G401 (cell line): ENCODE measurements at places on chromosomes 11 and 22.

- DNase-seq, result no peak
Observed at GRCh38 chr11:23789938-23790371, 706.9 kb upstream of the LUZP2 start.

DNA sequence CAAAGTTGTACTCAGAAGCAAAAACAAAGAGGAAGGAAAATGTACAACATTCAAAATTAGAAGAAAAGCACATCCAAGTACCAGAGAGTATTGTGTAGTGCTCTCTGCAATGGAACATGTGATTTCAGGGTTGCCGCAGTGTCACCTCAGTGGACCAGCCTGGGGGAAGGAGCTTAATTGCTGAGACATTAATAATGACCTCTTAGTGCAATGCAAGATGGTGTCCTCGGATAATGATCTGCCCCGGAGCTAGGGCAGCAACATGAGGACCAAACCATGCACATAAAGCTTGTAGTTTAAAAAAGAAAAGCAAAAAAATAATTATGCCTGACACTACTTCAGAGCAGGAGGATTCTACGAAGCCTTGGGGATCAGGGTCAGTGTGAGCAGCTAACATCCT lies 11.3 kb upstream of the JHY start:
- no peak for DNase-seq

- DNase-seq, result no peak
Observed at GRCh38 chr11:131637469-131638175, 267.2 kb downstream of the NTM start.

GRCh38 chr11:66048547-66049323 lies at the start of gene GAL3ST3:
GAL3ST3 (minus strand) TSS chr11:66049161; CDS start chr11:66045415, 3,746 bp downstream.
- peak; percentile 30 for DNase-seq

DNA sequence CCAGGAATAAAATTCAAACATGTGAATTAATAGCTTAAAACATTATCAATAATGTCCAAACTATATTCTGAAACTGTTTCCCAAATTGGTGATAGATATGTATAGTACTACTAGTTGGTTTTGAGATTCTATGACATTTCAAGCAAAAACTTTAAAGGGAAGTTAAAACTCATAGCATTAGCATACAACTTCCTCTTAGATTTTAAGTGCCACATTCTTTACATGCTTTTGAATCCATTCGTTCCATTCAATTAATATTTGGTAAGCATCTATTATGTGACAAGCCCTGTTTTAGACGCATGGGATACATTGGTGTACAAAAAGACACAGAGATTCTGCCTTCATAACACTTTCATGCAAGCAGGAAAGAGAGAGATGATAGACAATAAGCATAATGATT lies 8.9 kb downstream of the PATL1 start:
- no peak for DNase-seq

- DNase-seq, result no peak
Observed at GRCh38 chr22:17106161-17106784, 14.9 kb downstream of the TMEM121B start.

- no peak for DNase-seq
Observed at GRCh38 chr22:37183432-37184379, 4.3 kb downstream of the C1QTNF6 start.

DNA sequence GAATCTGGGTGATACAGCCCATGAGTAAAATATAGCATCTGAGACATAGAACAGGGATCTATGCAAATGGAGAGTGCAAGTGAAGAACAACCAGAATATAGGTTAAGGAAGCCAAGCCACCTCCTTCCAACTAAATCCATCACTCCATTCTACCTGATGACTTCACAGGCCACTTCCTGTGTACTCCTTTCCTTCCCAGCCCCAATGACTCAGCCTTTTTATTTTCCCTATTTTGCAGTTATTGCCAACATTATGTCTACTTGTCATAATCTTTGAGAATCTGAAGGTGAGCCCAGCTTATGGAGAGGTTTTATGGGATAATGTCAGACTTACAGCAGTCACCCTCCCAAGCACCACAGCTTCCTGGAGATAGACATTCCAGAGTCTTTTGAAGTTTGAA lies 1.4 kb upstream of the OR52M1 start:
- DNase-seq, result no peak

DNA sequence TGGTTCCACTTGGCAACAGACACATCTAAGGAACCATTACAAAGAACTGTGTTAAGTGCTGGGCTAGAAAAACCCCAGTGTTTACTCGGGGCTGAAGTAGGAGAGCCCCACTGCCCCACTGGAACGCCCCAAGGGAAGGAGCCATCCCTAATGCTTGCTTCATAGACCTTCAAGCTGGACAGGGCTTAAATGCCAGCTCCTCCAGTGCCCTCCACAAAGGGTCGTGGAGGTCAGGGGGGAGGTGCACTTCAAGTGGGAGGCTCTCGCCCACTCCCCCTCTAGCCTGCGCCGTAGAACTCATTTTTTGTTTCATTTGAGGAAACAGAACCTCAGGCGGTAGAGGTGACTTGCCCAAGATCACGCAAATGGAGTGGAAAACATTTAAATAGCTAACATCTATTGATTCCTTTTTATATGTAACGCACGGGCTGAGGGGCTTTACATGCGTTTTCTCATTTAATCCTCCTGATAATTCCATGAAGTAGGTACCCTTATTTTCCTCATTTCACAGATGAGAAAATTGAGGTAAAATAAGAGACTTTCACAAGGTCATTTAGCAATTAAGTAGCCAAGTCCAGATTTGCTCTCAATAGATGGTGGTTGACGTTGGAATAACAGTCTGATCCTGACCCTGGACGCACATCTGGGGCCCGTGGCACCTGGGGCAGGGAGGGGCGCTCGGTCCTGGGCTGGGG lies 545 bp upstream of the ZDHHC13 start:
- no peak for DNase-seq

GRCh38 chr11:73288192-73288872 lies 16.2 kb downstream of the P2RY6 start:
- DNase-seq, result no peak

DNA sequence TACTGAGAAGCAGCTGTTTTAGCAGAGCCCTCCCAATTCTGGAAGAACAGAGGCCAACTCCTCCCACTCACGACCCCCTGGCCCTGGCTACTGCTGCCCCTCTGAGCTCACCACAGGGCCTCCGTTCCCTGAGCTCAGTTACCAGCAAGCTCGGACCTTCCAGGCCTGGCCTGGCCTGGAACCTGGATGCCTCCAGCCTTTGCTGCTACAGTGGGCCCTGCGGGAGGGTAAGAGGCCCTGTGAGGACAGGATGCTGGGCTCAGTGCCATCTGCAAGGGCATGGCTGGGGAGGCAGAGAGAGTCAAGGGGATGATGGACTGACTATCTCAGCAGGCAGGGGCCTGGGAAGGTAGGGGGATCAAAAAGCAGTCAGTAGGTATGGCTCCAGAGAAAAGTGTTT lies 209.9 kb upstream of the NCAM1 start:
- DNase-seq, result peak; percentile 27

DNA sequence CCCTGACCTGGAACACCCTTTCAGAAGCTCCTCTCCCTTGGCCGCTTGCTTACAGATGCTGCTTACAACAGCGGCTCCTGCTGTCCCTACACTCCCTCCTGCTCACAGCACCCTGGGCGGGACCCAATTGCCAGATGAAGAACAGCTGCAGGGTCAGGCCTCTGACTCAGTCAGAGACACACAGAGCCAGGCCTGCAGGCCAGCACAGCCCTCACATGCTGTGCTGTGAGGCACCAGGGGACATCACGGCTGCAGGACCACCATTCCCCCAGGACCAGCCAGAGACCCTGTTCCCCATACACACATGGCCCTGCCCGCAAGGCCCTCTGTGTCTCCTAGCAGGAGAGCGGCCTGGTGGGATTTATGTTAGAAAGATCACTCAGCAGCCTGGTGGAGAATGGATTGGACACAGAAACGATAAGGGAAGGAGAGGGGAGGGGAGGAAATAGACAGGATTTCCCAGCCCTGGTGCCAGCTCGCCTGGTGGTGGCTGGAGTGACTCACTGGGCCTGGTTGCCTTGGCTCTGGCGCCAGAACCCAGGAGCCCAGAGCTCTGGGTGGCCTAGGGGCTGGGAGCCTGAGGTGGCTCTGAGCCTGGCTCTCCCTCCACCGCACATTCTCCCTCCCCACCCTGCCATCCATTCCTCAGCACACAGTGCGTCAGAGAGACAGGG lies 6.7 kb downstream of the CAPN5 start:
- DNase-seq, result no peak

- no peak for DNase-seq
Observed at GRCh38 chr11:100013011-100013410, 674.1 kb upstream of the ARHGAP42 start.

DNA sequence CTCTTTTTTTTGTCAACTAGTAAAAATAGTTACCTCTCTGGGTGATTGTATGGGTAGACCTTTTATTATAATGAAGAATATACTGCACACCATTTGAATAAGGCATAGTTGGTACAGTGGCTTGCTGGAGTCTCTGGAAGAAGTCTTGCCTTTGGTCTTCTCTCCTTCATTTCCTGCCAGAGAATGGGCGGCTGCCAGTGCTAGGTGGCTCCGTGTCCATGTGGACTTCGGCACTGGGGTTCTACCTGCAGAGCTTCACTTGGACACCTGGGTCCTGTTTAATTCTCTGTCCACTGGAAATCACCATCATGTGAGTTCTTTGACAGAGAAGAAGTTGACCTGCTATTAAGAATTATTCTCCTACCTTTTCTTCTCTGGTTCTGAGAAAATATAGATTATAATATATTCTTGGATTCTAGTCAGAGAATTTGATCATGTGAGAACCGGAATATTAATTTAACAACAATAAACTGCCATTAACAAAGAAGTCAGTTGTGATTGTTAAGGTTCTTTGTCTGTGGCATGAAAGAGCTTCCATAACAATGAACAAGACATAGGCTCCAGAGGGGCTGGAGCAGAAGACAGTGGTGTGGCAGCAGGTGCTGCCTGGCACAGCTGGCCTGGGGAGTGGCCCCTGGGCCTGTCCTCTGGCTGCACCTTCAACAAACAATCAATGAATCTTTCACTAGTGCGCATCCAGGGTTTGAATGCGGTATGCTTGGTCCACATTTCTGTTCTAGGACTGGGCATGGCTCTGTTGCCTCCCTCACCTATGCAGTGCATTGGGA lies 77.5 kb downstream of the PPFIBP2 start:
- DNase-seq, result no peak

- DNase-seq, result no peak
Observed at GRCh38 chr11:44962464-44962863, 11.8 kb upstream of the TP53I11 start.

GRCh38 chr11:43689167-43689566 lies 8.6 kb downstream of the HSD17B12 start:
- DNase-seq, result no peak

DNA sequence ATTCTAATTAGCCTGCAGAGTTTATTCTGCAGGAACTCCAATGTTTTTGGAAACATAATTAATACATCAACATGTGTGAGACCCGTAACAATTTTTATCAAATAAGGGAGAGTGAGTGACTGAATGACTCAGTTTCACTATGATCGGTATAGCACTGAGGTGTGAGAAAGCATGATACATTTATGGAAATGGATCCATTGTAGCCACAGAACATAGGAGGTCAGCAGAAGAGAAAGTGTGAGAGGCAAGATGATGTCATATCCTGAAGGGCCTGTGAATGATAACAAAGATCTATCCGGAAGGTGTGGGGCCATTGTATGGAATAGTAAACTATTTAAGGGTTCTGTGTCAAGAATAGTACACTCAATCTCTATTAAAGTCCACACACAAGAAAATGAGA lies 1406.1 kb upstream of the TENM4 start:
- DNase-seq, result no peak

DNA sequence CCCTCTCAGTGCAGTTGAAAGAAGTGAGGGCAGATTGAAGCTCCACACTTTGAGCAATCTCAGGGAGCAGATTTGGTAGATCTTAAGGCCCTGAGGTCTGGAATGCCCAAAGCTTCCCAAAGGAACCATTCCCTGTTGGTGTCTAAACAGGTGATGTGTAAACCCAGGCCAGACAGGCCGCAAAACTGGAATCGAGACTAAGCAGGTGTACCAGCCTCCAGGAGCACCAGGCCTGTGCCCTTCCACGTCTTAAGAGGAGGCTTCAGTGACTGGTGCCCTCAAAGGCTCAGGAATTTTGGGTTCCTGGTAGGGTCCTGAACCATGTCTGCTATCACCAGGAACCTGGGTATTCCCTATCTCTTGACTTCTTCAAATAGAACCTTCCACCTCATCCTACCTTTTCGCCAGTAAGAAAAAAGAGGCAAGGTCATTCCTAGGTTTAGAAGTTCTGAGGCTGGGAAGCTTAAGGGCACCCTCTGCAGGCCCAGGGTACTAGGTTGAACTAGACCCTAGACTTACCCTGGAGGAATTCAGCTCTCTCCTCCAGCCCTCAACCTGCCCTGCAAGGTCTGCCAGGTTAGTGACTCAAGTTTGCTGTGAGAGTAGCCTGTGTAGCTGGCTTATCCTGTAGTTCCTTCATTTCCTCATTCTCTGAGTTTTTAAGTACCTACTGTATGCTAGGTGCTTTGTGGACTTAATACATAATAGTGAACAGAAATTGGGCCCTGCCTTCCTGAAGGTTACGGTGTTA lies 100.0 kb upstream of the NNMT start:
- peak; percentile 34 for DNase-seq

- DNase-seq, result no peak
Observed at GRCh38 chr11:115745066-115745465, 240.9 kb upstream of the CADM1 start.

DNA sequence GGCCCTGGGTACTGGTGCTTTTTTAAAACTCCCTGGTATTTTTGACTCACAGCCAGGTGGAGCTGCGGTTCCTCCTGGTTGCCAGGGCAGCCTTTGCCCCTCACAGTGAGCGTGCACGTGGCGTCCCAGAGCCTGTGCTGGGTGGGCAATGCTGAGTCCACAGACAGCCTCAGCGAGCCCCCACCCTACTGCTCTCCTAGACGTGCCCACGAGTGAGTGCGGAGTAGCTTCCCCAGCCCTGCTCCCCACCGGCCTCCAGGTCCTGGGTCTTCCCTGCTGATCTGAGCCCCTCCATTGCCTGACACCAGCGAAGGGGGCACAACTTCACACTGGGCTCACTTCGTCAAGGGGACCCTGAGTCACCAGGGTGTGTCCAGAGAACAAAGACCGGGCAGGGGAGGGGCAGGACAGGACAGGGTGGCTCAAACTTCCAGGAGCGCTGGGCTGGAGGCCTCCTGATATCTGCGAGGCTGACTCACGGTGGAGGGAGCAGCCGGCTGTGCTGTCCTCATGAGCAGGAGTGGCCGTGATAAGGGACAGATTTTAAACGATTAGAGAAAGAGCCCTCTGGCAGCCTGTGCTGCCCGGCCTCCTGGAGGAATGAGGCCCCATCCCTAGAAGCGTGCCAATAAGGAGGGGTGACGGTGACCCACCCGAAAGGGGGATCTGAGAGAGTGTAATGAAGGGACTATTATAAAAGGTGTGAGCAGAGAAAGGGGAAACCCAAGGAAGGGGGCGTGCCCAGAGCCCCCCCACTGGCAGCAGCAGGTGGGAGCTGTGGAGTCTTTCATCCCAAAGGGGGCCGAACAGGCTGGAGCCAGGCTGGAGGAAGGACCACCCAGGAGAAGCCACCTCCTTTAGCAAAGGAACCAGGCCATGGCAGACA lies 129.3 kb upstream of the FGF3 start:
- no peak for DNase-seq
